Posterior vena cava (tissue), 2 donors: ENCODE measurements at places on chromosomes 5 and 9. TPM values are rescaled to one million over a fixed set of nuclear protein-coding genes. Genes with fewer than 3 reads are reported as not detected.

Gene RAB3C
- 11.7 TPM for total RNA-seq

- no peak for DNase-seq
Measured at GRCh38 chr5:102582696-102583095, 83.9 kb upstream of the SLCO6A1 start.

DNA sequence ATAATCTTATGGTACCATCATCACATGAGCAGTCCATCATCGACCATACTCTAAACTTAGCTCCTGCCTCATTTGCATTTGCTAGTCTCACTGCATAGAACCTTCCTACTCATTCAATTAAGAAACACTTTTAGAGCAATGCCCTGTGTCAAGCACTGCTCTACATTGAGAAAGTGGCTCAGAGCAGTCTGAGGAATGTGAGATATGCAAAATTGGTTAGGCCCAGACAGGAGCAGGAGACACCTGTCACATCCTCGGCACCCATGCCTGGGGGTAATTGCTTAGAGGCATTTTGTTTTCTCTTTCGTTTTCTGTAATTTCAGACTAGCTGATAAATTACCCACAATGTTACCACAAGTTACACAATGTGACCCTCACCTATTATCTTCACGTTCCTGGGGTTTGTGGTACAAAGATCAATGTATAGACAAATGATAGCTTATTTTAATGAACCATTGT lies 4.9 kb upstream of the RARS1 start:
- DNase-seq: no peak

DNA sequence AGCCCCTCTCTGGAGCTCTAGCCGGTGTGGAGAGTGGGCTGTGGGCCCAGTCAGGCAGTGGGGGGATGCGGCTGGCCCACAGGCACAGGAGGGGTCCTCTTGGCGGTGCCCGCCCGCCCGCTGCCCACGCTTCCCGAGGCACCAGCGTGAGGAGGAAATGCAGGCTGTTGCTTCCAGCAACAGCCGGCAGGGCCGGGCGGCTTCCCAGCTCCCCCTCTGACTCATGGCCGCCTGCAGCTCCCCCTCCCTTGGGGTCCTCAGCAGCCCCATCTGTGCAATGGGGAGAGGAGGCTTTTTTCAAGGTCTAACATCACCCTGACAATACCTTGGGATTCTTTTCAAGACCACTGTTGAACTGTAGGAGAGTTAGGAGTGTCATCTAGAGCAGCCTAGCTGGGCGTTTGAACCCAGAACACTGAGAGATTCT lies 10.4 kb downstream of the CXXC5 start:
- peak; percentile 90 for DNase-seq

GRCh38 chr5:81530919-81531318 lies 137.0 kb upstream of the ACOT12 start:
- no peak for DNase-seq

GRCh38 chr5:179417696-179418095 lies 72.4 kb upstream of the ADAMTS2 start:
- DNase-seq: no peak

- no peak for DNase-seq
Measured at GRCh38 chr5:24112420-24112819, 532.4 kb downstream of the CDH10 start.

GRCh38 chr5:89445106-89445745 lies 562.2 kb upstream of the MEF2C start:
- no peak for DNase-seq

Gene SLC24A2
- not detected for total RNA-seq

Gene SLC46A2
- total RNA-seq: 0.19 TPM
